ENCODE measurements at places on chromosomes 7 and 10.

DNA sequence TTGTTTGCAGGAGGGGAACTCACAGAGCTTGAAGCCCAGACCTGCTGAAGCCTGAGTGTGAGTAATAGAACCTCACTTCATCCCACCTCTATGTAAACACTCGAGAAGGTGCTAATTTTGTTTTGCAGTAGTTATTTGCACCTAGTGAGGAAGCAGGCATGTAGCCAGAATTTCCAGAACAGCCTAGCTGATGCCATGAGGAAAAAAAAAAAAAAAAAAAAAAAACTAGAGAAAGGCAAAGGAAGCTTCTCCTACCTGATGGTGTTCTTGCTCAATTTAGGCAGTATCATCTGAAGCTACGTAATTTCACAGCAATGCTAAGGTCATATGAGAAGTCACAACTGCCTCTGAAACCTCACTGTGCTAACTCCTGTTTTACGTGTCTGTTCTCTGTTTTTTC lies 13.6 kb upstream of the GPR37 start:
- DNase-seq, result no peak

- DNase-seq, result no peak
Observed at GRCh38 chr7:21318916-21319270, 109.0 kb upstream of the SP4 start.

- DNase-seq, result no peak
Observed at GRCh38 chr7:2939193-2939885, 95.2 kb upstream of the GNA12 start.

DNA sequence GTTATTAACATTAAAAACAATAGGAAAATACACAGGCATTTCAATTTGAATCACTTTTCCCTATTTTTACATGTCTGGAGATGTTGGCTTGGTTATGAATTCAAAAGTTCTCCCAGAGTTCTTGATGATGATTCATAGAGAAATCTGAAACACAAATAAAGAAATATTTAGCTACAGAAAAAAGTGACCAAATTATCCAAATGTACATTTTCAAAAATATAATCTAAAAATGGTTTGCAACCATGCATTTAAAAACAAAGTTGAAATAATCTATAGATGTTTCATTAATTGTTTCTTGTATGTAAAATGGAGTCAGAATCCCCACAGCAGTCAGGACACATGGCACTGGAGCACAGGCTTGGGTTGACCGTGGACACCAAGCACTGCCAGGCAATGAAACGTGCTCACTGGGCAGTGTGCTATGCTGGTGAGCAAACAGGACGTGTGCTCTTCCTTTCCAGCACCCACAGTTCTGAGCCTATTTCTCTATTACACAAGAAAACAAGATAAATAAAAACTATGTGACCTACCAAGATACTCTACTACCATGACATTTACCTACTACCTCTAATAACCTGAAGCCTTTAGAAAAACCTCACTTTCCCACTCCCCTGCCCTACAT lies 44.1 kb upstream of the PTPRN2 start:
- DNase-seq, result no peak

DNA sequence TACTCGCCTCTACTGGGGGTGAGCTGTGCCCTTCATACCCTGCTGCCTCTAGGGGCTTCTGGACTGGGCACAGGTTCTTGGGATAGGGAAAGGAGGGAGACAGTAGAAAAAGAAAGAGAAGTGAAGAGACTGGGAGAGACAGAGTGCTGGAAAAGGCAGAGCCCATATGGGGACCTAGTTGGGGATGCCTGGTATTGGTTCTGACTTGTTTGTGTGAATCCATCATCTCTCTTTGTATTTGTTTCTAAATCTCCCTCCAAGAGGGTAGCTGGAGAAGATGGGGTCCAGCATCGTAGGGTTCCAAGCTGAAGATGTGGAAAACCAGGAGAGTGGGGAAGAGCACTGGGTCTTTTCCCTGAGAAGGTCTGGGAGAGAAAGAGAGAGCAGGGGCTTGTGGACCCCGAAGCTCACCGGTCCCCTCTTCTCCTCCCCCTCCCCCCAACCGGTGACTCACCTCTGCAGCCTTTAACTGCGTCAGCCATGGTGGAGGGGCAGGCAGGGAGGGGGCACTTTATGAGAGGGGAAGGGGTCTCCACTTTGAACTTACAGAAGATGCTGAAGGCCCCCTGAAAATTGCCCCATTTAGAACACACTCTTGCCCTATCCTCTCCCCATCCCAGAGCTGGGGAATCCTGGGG lies 3.2 kb upstream of the VGF start:
- no peak for DNase-seq

DNA sequence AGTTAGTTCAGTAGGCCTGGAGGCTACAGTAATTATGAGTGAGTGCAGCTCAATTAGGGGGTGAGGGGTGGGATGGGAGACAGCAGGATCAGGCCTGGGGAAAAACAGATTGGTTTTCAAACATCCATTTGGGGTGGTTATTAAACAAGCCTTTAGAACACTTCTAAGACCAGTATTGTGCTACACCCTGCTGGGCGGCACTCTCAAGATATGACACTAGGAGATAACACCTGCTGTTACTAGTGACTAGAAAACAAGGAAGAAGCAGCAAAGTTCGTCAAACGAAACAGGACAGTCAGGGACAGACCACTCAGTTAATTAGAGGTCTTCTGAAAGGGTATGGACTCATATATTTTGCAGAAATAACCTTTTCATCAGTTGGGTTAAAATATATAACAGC lies 353.6 kb downstream of the PTEN start:
- no peak for DNase-seq

- DNase-seq, result no peak
Observed at GRCh38 chr7:77702513-77702912, 6.3 kb downstream of the RSBN1L start.

- no peak for DNase-seq
Observed at GRCh38 chr10:79304479-79305087, 42.7 kb upstream of the PPIF start.

GRCh38 chr10:126224967-126225671 lies 163.2 kb downstream of the ADAM12 start:
- no peak for DNase-seq

- no peak for DNase-seq
Observed at GRCh38 chr10:31004611-31005193, 27.0 kb downstream of the ZNF438 start.

GRCh38 chr7:137546671-137547070 lies 203.1 kb upstream of the PTN start:
- no peak for DNase-seq

- no peak for DNase-seq
Observed at GRCh38 chr10:66982792-66983474, 57.1 kb downstream of the LRRTM3 start.

GRCh38 chr7:1031716-1032455 lies 12.5 kb upstream of the GPR146 start:
- no peak for DNase-seq

GRCh38 chr7:110664803-110665202 lies 426.1 kb upstream of the LRRN3 start:
- no peak for DNase-seq

- DNase-seq, result no peak
Observed at GRCh38 chr10:51766423-51767102, 67.2 kb upstream of the CSTF2T start.

- no peak for DNase-seq
Observed at GRCh38 chr7:68432585-68432984, 1165.7 kb upstream of the AUTS2 start.

- no peak for DNase-seq
Observed at GRCh38 chr10:72087392-72087968, 871 bp downstream of the SPOCK2 start.

- no peak for DNase-seq
Observed at GRCh38 chr7:106737202-106737562, 76.2 kb upstream of the CCDC71L start.

DNA sequence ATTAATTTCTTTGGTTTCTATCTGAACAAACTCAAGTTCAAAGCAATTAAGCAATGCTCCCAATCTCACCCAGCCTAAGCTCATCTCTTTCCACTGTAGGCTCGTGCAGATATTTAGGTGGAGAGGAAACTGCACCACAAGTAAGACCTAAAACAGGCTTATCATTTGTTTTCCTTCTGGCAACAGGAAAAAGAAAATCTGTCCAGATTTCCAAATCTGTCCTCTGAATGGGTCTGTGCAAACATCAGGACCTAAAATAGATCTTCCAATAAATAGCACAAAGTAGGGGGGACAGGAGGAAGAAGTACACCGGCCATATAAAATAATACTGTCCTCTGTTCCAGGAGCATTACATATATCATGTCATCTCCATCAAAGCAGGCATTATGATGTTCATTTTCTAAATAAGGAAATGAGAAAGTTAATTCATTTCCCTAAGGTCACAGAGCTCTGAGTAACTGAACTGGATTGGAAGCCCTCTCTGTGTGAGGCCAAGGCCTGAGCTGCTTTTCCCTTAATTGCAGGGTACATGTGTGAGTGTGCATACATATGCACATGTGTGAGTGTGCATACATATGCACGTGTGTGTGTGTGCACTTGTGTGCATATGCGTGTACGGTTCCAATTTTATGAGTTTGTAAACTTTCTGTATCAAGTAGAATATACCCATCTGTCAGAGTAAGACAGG lies 92.8 kb upstream of the PARD3 start:
- no peak for DNase-seq

DNA sequence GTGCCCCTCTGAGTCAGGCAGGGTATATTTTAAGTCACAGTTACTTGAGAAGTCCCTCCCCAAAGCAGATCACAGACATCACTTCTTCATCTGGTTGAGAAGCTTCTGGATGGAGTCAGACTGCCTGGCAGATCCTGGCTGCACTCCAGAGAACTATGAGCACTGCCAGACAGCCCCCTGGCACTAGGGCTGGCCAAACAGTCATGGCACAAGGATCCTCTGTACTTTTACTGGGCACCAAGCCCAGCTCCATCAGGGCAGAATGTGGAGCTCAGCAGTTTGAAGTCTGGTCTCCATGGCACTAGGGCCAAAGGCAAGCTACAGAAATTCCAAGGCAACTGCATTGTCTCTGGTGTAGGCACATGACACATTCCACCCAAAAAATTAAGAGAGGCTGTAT lies 162.1 kb downstream of the NRG3 start:
- no peak for DNase-seq

DNA sequence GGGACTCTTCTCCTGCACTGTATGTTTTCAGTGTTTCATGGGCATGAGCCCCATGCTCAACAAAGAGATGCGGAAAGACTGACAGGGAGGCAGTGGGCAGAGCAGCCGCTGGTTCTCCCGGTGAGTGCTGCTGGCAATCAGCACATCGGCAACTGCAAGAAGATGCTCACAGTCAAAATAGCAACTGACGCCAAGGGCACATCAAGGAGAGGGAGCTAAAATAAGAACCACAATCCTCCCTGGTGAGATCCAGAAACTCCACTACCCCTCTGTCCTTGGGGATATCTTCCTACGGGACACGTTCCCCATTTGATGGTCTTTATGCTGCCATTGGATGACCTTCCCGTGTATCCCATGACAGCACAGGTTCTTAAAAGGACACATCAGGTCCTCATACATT lies 28.9 kb upstream of the SVIL start:
- no peak for DNase-seq

GRCh38 chr10:14102056-14102455 lies 228.7 kb downstream of the FRMD4A start:
- no peak for DNase-seq

DNA sequence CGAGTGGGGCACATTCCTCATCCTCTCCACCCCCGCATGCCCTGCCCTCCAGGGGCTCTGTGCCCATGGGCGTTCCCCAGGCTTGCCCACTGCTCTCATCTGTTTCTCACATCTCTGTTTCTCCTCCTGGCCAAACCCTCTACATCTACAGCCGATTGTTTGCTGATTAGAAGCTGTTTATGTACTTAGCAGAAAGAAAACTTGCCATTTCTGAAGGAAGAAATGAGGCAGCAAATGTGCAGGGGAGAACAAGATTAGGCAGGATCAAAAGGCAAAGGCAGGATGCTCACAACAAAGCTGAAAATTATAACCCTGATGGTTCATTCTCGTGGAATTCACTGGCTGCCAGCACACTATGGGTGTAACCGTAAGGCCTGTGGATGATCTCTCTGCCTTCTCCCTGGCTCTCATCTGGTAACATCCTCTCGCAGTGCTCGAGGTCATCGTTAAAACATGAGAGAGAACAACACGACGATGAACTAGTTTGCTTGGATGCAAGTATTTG lies 111.6 kb upstream of the KLF14 start:
- no peak for DNase-seq

DNA sequence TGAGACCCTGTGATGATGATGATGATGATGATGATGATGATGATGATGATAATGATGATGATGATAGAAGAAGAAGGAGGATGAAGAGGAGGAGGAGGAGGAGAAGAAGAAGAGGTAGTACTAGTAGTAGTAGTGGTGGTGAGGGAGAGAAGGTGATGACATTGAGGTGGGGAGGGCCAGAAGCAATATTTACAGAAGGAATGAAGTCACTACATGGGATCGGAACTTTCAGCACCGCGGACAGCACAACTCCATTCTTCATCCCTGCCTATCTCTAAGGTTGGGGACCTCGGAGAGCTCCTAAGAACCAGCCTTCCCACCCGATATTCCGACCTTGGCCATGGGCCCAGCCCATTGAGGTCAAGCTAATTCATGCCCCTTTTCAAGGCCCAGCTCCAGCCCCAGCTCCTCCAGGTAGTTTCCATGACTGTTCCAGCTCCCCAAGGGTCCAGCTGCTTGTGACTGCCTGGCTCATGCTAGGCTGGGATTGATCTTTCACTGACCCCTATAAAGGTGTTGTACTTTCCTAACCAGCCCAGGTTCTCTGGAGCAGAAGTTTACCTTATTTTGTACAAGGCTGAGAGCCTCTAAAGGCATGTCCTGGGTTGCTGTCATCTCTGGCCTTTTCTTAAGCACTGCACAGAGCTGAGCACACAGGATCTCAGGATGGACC lies 10.3 kb downstream of the CRHR2 start:
- DNase-seq, result no peak

DNA sequence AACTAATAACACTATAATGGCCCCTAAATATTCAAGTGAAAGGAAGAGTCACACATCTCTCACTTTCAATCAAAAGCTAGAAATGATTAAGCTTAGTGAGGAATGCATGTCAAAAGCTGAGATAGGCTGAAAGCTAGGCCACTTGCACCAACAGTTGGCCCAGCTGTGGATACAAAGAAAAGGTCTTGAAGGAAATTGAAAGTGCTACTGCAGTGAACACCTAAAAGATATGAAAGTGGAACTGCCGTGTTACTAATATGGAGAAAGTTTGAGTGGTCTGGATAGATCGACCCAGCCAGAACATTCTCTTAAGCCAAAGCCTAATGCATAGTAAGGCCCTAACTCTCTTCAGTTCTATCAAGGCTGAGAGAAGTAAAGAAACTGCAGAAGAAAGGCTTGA lies 12.1 kb upstream of the SNX13 start:
- DNase-seq, result peak; percentile 19

- no peak for DNase-seq
Observed at GRCh38 chr10:6648894-6649720, 69.0 kb upstream of the PRKCQ start.
